GM18507 (cell line): ENCODE measurements at places on chromosomes 2 and 18.

DNA sequence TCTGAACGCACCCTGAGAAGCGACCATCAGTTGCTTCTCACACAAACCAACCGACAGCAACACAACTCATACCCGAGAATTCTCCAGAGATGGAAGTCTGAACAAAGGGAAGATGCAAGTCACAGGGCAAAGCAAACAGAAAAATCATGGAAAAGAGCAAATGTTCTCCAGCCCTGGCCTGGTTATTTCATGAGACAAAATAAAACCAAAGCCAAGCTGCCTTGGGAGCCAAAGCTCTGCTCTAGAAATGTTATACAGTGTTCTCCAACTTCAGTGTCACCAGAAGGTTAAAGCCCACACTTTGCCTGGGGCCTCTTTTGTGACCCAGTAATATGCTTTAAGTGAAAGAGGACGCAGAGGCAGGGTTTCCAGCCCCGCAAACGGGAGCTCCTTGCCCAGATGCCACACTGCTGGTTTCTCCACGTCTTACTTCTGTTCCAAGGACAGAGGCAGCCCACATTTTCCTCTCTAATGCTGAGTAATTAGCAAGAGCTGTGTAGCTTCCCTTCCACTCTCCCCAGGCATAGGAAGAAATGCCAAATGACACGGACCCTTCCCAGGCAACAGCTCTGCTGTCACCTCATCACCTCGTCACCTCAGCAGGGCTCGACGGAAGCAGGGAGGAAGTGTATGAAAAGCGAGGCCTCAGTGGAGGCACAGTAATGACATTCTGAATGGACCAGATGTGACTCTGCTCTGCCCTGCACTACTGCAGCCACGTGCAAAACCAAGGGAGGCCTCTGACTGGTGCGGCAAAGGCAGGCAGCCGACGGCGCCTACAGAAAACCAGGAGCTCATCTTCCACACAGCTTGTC, 64.7 kb downstream of the FBXO15 start:
- DNase-seq = no peak

DNA sequence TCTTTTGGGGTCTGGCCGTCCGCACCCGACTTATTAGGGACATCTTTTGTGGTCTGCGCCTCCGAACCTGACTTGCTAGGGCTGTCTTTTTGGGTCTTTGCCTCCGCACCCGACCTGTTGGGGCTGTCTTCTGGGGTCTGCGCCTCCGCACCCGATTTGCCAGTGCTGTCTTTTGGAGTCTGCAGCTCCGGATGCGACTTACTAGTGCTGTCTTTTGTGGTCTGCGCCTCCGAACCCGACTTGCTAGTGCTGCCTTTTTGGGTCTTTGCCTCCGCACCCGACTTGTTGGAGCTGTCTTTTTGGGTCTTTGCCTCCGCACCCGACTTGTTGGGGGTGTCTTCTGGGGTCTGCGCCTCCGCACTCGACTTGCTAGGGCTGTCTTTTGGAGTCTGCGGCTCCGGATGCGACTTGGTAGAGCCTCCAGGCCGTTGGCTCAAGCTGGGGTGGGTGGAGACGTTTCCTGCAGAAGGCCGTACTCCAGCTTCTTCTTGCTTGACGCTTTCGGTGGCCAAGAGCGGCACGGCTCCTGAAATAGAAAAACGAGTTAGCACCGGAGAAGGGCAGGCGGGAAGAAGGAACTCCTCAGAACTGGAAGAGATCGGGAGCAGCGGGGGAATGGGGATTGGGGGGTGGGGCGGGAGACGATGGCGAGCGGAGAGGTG, 498 bp downstream of the TGOLN2 start:
- no peak for DNase-seq

GRCh38 chr2:55620123-55620779, 2.8 kb upstream of the PPP4R3B start:
- no peak for DNase-seq

DNA sequence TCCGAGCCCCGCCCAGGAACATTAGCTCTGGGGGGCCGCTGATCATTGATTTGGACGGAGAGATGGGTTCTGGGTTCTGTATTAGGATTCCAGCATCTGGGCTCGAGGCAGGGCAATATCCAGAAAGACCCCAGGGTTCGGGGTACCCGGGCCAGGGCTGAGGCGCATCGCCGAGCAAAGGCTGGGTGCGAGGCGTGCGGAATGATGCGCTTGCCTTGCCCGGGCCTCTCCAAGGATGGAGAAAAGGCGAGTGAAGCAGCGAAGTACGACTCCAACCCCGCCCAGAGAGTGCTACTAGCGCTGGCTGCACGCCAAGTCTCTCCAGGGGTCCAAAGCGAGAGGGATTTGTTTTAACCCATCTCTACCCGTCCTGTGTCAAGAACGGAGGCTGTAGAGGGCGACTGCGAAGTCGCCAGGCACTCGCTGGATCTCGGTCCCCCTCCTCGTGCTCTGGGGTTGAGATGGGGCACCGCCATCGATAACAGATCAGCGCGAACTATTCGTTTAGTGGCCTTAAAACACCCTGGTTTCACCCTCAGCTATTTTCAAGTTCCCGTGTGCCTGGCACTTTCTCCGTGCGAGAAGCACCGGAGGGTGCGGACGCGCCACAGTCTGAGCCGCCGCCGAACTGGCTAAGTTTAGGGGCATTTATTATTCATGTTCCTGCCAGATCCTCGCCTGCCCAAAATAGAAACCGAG, 1.9 kb downstream of the ADCYAP1 start:
- no peak for DNase-seq

- DNase-seq = no peak
Observed at GRCh38 chr2:62596061-62596921, 90.3 kb upstream of the TMEM17 start.

GRCh38 chr2:207501802-207502576, 27.8 kb upstream of the CREB1 start:
- no peak for DNase-seq

GRCh38 chr2:223054193-223054781, 2.3 kb downstream of the KCNE4 start:
- DNase-seq = no peak

GRCh38 chr18:47120428-47120827, 29.9 kb downstream of the HDHD2 start:
- DNase-seq = no peak

- DNase-seq = no peak
Observed at GRCh38 chr2:177165721-177166711, 46.6 kb upstream of the HNRNPA3 start.

- DNase-seq = no peak
Observed at GRCh38 chr18:21272016-21272579, 30.1 kb downstream of the GREB1L start.

- no peak for DNase-seq
Observed at GRCh38 chr18:36265015-36265414, 32.5 kb upstream of the FHOD3 start.

DNA sequence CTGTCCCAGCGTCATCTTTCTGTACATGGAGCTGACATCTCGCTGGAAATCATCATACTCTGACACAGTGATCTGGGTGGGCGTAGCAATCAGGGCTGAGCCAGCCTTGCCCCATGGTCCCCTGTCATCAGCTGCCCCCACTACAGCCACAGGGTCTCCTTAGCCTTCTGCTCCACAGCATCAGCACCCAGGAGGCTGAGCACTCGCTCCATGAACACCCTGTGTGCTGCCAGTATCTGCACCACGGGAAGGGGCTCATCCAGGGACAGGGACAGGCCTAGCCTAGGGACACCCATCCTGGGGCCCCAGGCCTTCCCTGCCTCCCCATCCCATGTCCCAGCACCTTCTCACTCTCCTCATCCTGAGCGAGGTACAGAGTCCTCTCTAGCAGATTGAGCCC, 11.4 kb downstream of the ALPG start:
- no peak for DNase-seq

DNA sequence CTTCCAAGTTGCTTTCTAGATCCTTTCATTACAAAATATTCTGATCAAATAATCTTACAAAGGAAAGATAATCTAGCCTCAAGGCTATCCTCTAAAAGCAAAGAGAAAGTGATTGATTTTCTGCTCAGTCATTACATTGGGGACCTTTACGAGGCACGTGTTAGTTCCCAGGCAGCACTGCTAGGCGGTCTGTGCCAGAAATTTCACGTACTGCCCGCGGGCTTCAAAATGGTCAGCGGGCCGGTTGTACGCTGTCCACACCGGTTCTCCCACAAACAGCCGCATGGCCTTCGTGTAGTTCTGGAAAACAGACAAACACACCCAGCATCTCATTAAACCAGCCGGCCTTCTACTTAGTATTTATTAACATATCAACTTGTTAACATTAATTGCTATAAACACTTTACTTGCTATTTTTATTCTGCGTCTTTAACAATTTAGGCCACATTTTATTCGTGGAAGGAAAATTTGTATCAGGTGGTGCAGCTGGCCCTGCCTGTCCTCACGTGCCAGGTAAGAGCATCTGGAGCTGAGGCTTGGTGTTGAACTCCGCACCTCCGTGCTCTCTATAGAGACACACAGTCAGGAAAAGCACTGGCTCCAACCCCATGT, 20.4 kb downstream of the ADI1 start:
- no peak for DNase-seq

DNA sequence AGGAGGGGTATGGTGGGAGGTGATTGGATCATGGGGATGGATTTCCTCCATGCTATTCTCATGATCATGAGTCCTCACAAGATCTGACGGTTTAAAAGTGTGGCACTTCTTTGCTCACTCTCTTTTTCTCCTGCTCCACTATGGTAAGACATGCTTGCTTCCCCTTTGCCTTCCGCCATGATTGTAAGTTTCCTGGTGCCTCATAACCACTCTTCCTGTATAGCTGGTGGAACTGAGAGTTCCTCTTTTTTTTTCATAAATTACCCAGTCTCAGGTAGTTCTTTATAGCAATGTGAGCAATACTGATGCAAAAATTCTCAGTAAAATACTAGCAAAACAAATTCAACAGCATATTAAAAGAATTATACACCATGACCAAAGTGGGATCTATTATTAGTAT, 728.5 kb upstream of the SLC8A1 start:
- no peak for DNase-seq

GRCh38 chr2:23601301-23601965, 216.5 kb downstream of the KLHL29 start:
- no peak for DNase-seq

DNA sequence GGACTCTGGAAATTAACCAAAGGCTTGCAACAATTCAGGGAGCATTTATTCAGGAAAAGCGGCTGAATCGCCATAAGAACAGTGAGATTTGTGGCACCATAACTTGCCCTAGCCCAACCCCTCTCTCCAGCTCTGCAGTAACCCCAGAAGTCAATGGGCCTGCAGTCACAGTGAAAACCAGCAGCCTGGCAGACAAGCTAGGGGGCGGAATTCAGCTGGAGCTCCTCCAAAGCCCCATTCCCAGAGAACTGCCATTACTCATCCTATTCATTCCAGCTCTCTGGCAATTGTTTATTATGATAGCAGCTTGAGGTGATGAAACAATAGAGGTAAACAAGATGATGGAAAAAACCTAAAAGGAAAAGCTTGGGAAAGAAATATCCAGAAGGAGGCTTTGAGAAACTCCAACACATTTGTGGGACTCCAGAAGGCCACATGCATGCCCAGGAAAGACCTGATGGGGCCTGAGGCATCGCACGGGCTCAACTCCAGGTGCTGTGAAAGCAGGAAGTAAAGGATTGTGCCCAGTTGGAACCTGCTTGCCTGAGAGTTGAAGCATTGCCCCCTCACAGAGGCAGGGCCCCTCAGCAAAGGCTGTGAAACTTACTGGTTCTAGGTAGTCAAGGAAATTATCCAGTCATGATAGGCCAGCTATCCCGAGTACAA, 126.7 kb downstream of the TWIST2 start:
- no peak for DNase-seq

GRCh38 chr18:3323900-3324299, 62.0 kb downstream of the MYL12B start:
- DNase-seq = peak; percentile 25

DNA sequence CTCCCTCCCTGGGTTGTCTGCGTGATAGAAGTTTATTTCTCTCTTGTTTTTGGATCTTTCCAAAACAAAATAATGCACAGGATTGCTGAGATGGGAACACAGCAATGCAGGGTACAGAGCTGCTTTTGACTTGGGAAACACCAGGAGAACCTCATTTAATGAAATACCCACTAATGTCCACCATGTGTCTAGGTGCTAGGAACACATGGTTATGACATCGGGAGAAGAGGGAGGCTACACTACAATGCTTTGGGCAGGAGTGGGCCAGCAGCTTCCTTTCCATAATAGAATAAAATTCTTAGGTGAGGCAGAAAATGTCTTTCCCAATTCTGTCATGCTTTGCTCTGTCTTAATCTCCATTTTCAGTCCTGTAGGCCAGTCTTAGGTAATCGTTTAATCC, 29.2 kb upstream of the KCNF1 start:
- DNase-seq = no peak

GRCh38 chr2:148918554-148918953, 43.5 kb downstream of the KIF5C start:
- DNase-seq = no peak

GRCh38 chr2:52919673-52920072, 847.9 kb upstream of the CHAC2 start:
- DNase-seq = no peak

- no peak for DNase-seq
Observed at GRCh38 chr2:168243061-168243460, 4.3 kb downstream of the STK39 start.

DNA sequence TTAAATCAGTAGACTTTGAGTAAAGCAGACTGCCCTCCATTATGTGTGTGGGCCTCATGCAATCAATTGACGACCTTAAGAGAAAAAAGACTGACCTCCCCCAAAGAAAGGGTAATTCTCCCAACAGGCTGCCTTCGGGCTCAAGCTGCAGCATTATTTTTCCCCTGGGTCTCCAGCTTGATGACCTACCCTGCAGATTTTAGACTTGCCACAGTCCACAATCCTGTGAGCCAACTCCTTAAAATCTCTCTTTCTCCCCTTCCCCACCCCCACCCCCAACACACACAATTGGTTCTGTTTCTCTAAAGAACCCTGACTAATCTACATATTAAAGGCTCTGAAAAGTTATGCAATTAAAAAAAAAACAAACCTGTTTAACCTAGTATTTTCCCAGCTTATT, 89.4 kb downstream of the RNF152 start:
- DNase-seq = no peak

- no peak for DNase-seq
Observed at GRCh38 chr18:66616523-66616983, 12.7 kb upstream of the CDH19 start.

GRCh38 chr2:220708366-220708765, 863.7 kb downstream of the EPHA4 start:
- DNase-seq = no peak

DNA sequence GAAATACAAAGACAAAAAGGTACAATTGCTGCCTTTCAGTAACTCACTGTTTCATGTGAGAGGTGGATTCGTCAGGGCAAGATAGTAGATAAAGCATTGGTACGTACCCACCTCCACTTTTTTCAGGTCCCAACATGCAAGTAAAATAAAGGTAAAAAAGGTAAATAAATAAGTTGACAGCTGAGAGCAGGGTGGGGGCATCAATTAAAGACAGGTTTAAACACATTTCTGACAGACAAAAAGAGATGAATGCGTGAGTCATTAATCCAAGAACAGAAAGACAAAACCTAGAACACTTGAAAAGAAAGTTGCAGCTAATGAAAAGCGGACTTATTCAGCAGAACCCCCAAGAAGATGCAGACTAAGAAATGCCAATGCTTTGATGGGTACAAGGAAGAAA, 979.6 kb upstream of the CDH2 start:
- no peak for DNase-seq
